NCI-H748 treated with DMSO at 0.1 percent for 48 hours (cell line): ENCODE measurements at places on chromosomes 12 and 14.

DNA sequence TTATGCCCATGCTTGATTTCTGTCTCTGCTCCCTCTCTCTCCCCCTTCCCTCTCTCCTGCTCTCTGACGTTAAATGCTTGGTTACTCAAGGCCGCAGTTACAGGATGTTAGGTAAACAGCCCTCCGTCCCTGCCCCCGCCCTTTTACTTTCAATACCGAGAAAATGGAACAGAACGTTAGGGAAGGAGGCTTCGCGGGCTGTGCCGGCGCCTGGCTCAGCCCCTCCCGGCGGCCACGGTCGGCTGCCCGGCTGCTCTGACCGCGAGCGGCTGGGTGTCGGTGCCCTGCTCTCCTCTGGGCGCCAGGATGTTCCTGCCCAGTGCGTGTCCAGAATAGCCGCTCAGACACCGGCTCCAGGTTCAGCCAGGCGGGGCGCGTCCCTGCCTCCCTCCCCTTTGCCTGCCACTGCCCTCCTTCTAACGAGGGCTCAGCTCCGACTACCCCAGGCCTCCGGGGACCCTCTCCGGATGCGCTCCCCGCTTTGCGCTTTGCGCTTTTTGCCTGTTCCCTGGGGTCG lies 166.1 kb downstream of the ADCK1 start:
- DNase-seq: peak; percentile 75

DNA sequence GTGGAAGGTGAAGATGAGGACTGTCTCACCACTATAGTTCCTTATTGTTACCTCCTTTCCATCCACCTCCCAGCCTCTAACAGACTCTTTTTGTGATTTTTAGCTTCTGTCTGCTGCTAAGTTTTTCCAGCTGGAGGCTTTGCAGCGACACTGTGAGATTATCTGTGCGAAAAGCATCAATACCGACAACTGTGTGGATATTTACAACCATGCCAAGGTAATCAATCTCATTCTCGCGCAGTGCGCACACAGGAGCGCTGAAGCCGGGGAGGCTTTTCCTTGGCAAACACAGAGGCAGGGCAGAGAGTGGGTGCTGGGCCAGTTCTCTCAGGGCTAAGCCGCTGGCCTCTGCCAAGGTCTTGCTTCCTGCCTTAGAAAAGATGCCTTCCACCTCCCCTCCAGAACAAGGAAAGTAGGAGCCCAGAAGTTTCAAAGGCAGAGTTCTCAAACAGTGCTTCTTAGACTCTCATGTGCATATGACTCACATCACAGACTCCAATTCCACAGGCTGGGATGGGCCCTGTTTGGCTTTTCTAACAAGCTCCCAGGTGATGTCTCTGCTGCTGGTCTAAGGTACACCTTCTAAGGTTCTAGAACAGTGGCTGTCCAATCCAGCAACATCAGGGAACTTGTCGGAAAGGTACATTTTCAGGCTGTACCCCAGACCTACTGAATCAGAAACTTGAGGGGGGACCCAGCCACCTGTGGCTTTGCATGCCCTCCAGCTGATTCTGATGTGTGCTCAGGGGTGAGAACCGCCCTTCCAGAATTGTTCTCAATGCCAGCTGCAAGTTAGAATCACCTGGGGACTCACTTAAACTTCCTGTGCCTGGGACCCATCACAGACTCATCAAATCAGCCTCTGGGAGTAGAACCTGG lies 33.8 kb upstream of the PWP1 start:
- no peak for DNase-seq

DNA sequence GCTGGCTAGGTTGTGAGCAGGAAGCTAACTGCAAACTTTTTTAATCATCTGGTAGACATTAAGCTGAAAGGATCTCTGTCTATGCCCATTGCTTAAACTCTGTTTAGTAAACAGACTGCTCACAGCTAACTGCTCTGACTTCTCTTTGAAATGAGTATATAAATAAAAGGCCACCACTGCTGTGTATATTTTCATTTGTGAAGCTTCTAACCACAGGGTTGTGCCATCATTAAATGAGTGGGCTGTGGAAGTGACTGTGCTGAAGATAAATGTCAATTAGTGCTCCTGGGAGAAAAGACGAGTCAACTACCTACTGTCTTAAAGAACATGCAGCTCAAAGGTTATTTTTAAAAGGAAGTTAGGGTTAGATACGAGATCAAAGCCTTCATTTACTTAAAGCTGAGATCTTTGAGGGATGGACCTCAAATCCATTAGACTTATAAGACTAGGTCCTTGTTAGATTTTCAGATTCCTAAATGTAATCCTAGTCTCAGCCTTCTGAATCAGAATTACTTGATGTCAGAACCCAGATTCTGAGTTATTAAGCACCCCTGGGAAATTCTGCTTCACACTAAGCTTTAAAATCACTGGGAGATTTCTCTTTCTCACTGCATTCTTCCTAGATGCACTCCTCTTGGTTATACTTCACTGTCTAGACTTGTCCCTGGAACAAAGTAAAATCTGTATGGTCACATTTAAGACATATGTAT lies 213.1 kb upstream of the FLRT2 start:
- no peak for DNase-seq

GRCh38 chr14:39015360-39015961 lies 87.6 kb downstream of the SEC23A start:
- DNase-seq: peak; percentile 70

- DNase-seq: no peak
These were observed 121.9 kb upstream of the ATF1 start for GRCh38 chr12:50642035-50642451.

GRCh38 chr12:104643093-104643818 lies 186.5 kb downstream of the CHST11 start:
- no peak for DNase-seq

DNA sequence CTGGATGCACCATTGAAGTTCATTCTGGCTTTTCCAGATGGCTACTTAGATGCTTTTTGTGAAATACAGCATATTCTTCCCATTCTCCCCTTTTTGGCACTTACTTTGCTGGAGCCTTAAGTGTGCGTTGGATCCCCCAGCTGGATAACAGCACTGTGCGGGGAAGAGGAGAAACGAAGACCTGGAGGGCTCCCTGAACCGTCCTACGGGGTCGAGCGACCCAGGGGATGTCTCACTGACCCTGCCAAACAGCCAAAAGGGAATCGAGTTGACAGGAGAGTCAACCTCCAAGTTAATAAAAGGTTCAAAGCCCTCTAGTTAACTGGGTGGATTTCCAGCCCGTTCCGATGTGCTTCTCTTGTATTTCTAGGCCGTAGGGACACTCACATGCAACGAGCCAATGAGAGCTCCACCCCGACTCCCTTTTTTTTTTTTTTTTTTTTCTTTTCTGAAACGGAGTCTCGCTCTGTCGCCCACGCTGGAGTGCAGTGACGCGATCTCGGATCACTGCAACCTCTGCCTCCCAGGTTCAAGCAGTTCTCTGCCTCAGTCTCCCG lies 1.0 kb upstream of the CAMKK2 start:
- no peak for DNase-seq

DNA sequence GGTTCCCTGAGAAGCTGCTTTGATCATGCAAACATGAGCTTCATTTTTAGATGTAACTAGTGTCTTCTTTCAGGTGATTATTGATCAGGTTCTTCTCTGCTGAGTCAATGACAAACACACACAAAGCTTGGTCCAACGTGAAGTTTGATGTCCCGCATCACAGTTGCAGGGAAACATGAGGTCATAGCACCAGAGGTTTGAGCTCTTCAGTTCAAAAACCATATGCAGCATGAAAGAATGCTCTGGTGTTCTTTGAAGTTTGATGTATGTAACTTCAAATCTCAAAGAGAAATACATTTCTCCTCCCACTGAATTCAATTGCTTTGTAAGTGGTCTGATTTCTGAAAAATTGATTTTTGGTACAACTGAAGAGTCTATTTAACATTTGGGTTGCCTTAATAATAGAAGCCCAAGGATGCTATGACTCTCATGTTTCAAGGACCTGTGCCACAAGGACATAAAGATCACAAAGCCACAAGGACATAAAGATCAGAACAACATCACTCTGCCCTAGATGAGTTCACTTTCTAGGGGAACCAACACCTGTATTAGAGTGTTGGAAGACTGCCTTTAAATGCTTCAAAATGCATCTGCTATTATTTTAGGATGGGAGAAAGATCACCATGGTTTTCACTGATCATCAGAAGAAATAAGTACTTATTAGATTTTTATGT lies 31.1 kb upstream of the AMIGO2 start:
- no peak for DNase-seq

- DNase-seq: no peak
These were observed 61.9 kb downstream of the SMUG1 start for GRCh38 chr12:54126696-54127537.

- DNase-seq: no peak
These were observed 3.7 kb downstream of the BATF start for GRCh38 chr14:75525969-75526368.

- no peak for DNase-seq
These were observed 10.6 kb downstream of the SAMD4A start for GRCh38 chr14:54577494-54577893.

DNA sequence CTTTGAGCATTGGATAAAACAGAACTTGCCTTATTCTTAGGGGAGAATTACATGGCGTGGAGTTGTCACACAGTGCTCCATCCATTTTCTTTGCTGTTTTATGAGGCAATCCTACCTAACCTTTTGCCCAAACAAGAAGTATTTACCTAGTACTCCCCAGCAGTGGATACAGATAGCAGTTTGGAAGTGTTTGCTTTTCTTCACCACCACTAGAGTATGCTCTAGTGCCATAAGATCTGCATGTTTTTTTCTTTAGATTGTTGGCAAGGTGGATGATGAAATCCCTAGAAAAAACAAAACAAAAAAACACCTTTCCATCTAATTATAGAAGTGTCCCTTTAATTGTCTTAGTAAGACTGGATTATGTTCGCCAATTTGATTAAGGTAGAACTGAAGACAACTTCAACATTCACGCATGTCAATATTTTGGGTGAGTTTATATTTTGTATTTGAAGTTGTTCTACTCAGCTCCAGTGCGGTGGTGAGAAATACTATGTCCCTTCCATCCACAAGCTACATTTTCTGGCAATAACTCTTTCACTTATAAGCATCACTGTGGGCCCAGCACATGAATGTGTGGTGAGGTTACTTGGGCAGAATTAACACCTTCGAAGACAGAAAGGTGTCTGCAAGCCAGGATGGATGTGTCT lies 23.6 kb upstream of the TMEM260 start:
- DNase-seq: peak; percentile 76

DNA sequence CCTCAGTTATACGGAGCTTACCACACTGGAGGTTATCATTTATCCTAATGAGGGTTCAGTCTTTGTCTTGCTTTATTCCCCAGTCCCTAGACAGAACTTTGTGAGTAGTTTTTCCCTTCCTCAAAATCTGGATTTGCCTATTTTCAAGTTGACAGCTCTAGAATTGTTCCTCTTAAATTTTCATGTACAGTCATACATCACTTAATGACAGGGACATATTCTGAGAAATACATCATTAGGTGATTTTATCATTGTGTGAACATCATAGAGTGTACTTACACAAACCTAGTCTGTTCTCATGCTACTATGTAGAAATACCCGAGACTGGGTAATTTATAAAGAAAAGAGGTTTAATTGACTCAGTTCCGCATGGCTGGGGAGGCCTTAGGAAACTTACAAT lies 3.1 kb downstream of the PRKAB1 start:
- DNase-seq: no peak

DNA sequence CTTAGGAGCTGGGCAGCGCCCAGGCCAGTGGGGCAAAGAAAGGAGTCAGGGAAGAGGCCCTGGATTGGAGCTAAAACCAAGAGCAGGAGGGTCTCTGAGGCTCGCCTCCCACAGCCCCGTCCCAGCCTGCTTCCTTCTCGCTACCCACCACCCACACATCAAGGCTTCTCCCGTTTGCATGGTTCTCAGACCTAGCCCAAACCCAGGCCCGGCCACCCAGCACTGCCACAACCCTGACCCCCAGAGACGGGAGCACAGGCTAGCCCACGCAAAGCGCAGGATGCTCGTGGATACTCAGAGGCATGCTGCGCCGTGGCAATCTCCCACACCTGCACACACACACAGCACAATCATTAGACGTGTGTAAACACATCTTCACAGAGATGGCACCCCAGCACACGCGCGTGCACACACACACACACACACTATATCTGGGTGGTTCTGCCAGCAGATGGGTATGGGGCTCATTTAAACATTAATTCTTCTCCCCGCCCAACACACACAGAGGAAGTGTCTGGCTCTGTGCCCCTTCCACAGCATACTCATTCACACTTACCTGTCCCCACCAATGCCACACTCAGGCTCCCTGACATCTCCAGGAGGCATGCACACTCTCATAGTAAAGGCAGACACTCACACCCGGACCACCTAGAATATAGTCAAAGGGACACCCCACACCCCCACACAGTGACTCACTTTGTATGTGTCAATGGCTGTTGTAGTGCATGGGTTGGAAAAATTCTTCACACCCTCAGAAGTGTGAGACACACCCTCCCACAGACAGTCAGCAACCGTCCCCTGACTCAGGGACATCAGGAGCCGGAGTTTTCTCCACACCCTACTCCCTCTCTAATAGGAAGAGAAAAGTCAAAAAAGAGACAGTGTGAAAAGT lies 1.1 kb downstream of the CARMIL3 start:
- no peak for DNase-seq

DNA sequence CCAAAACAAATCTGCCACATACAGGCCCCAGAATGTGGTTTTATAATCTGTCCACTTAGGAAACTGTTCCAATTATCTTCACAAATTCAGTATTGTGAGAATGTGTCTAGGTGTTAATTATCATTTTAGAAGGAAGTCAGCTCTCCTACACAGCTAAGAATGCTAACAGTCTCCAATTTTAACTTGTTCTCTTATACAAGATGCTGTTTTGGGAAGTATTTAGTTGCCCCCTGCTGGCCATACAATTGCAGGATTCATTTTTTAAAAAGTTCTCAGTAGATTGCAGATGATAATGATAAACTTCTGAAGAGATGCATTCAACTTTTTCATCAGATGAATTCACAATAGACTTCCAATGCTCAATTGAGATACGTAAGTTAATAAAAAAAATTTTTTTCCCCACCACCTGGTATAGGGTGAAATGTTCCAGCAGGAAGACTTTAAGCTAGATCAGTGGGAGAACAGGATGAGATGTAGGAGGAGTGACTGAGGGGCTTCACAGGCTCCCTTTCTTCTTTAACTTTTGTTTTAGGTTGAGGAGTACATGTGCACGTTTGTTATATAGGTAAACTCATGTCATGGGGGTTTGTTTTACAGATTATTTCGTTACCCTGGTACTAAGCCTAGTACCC lies 27.3 kb upstream of the OSBPL8 start:
- no peak for DNase-seq

DNA sequence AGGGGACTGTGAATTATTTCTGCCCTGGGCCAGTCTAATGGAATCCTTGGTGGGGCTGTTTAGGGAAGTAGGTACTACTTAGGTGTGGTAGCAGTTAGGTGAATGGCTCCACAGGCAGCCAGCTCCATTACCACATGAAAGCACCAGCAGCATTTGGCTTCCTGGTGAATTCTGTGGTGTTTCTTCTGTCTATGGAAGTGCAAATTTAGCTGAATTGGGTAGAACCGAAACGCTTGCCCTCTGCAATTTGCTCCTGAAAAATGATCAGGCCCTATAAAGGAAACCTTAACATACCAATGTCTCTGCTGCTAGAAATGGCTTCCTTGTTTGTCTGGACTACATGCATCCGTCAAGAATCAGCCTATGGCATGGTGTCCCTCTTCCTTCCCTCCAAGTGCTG lies 16.4 kb downstream of the FLRT2 start:
- no peak for DNase-seq

- DNase-seq: no peak
These were observed 6.5 kb downstream of the NECAP1 start for GRCh38 chr12:8088574-8088973.
